Activated CD4-positive, alpha-beta T cell treated with anti-CD3 and anti-CD28 coated beads, Interleukin-2, amount 50 U/mL, for 24 hours (primary cell): ENCODE measurements at places on chromosomes 5 and 9.
A peak's percentile ranks its signal among the peaks of the same experiment; 100 is the strongest.

- DNase-seq = no peak
Observed at GRCh38 chr5:176508603-176509002, 28.6 kb downstream of the RNF44 start.

DNA sequence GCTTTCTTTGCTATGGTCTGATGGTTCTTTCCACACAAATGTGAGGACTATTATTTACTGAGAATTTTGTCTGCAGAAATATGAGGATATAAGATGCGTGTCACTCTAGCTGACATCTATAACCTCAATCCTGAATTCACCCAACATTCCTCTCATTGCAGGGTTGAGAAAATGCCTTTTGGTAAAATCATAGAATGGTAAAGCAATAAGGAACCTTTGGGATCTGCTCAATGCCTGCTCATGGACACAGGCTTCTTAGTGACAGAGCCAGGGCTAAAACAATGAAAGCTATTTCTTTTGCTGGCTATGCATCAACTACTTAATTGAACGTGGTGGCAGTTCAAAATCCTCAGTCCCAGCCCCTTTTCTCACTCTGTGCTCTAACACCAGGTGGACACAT is 199.6 kb downstream of the GAS1 start:
- DNase-seq = no peak

DNA sequence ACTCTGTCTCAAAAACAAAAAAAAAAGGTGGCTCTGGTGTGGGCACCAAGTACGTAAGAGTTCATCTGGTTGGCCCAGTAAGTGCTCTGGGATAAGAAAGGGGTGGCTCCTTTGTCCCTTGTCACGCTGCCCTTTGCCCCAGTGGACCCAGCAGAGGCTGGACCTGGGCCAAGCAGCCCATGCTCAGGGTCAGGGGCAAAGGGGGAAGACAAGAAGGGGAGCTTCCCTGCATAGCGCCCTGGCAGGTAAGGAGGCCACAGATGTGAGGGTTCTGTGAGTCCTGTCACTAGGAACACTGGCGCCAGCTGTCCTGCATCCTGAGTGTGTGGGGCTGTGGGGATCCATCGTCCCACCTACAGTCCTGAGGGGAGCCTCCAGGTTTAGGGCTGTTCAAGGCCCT is 65.3 kb downstream of the GADD45G start:
- no peak for DNase-seq

GRCh38 chr9:103025796-103026195 is 30.7 kb downstream of the CYLC2 start:
- DNase-seq = no peak

DNA sequence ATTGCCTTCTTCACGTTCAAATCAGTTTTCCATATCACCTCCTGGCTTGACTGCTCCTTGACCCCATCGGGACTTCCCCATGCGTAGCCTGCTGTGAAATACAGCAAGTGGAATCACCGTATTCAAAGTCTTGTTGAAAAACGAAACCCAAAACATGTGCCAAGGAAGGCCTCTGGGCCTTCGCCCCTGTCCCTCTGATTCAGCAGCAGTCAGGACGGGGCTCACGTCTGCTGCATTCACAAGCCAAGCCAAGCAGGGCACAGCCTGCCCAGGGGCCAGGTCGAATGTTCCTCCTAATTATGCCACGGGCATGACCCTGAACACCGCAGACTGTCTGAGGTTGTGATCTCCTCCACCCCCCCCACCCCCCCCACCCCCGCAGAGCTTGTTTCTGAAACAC is 960 bp upstream of the CTNND2 start:
- DNase-seq = no peak

DNA sequence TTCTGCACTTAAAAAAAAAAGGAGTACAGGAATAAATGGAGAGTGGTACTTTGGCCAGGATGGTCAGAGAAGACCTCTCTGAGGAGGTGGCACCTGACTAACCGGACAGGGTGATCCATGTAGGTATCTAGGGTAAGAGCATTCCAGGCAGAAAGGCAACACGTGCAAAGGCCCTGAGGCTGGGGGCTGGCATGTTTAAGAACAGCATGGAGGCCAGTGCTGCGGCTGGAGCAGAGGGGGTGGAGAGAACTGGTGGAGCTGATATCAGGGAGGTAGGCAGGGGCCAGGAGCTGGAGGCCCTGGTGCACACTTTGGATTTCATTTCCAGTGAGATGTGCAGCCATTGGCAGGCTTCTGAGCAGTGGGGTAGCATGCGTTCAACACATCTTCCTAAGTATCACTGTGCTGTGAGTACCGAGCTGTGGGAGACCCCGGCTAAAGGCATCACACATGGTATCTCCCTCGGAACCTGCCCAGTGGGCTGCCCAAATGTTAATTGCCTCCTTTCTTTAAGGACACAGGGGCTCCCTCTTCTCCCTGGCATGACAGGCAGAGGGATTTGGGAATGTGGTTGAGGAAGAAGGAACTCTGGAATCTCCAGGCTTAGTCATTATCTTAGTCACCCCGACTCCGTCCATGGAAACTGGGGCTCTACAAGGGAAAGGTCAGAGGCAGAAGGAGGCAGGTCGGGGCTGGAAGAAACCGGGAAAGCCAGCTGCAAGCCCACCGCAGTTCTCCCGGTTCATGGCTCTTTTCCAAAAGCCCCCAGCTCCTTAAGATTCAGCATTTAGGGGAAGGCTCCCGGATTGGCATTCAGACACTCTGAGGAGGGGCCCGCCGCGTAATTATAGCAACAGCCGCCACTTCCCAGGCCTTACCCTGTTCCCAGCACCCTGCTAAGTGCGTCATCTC is 18.6 kb downstream of the SLC6A7 start:
- no peak for DNase-seq

GRCh38 chr5:174327317-174327864 is 281.9 kb downstream of the NSG2 start:
- DNase-seq = peak; percentile 6

GRCh38 chr5:2370626-2371418 is 380.7 kb downstream of the IRX2 start:
- DNase-seq = no peak
